ENCODE measurements at places on chromosomes 7 and 10. TPM values are rescaled to one million over a fixed set of nuclear protein-coding genes. Genes with fewer than 3 reads are reported as not detected.

FEZF1 gene
- total RNA-seq, result 0.28 TPM

- no peaks in the 10 kb centered on the region for H3K36me3 ChIP-seq
- H3K4me1 ChIP-seq, result peaks cover 5% of the 10 kb centered on the region
- H3K27ac ChIP-seq, result no peak overlapping the region
Observed at GRCh38 chr7:18425227-18425626, 70.3 kb upstream of the HDAC9 start.

DNA sequence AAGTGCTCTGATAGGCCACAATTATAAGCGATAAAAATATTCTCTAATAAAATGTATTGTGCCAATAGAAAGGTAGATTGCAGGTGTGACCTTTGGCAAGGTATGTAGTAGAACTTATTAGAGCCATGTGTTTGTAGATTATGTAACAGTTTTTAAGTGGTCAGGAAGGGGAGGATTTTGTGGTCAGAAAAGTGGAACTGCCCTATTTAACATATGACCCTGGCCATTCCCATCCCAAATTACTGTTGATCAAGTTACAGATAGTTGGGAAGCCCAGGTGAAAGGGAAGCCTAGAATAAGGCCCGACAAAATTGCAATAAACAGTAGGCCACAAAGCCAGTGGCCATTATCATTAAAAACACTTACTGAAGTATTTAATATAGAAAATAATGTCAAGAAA is 89.2 kb downstream of the SPAG6 start:
- peaks cover 12% of the 10 kb centered on the region for H3K27me3 ChIP-seq
- peaks cover 4% of the 10 kb centered on the region for H3K36me3 ChIP-seq
- no peak overlapping the region for H3K27ac ChIP-seq
- DNase-seq, result no peak
- no peak overlapping the region for H3K4me3 ChIP-seq

DCLRE1A gene
- total RNA-seq, result 7.5 TPM

DNA sequence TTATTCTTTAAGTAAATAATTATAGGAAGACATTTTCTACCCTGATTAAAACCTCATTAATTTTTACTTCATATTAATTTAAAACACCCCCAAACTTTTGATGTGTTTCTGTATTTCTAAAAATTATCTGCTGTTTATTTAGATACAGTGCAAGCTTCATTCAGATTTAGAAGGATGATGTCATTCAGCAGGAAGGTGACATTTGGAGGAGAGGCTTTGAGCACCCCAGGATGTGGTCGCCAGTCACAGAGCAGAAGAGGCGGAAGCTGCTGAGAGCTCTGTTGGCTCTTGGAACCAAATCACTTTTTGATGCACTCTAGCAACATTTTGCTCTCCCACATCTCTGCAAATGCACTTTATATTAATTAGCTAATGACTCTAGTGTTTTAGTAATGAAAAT is 233.9 kb upstream of the CACNA2D1 start:
- H3K27ac ChIP-seq, result no peak overlapping the region
- peaks cover 7% of the 10 kb centered on the region for H3K4me1 ChIP-seq
- H3K36me3 ChIP-seq, result no peaks in the 10 kb centered on the region
- H3K4me3 ChIP-seq, result no peak overlapping the region

GRCh38 chr7:88121335-88121734 is 98.5 kb downstream of the SRI start:
- H3K27me3 ChIP-seq, result no peaks in the 10 kb centered on the region
- H3K4me3 ChIP-seq, result no peak overlapping the region
- no peaks in the 10 kb centered on the region for H3K4me1 ChIP-seq
- DNase-seq, result no peak
- no peaks in the 10 kb centered on the region for H3K36me3 ChIP-seq
- H3K27ac ChIP-seq, result no peak overlapping the region

DNA sequence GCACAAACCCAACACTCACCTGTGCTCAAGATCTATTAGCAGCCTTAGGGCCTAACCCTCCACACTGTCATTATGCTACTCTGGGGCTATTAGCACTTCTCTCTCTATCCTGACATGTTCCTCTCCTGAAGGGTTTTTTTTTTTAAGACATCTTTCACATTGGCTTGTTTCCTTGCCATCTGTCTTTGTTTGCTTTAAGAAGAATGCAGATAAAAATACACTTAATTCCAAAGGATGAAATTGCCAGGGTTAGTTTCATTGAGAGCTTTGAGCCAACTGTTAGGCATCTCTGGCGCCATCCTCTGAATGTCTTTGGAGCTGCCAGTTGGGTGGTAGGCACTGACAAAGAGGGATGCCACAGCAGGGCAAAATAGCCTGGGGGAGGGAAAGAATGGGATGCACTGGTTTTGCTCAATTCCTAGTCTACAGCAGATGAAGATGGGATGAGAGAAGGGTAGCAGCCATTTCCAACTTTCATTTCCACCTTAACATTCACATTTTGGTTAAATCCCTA is 399.2 kb downstream of the SORCS1 start:
- no peak overlapping the region for H3K27ac ChIP-seq
- DNase-seq, result no peak
- H3K27me3 ChIP-seq, result no peaks in the 10 kb centered on the region
- H3K4me3 ChIP-seq, result no peak overlapping the region
- H3K4me1 ChIP-seq, result peaks cover 2% of the 10 kb centered on the region
- no peaks in the 10 kb centered on the region for H3K36me3 ChIP-seq

DNA sequence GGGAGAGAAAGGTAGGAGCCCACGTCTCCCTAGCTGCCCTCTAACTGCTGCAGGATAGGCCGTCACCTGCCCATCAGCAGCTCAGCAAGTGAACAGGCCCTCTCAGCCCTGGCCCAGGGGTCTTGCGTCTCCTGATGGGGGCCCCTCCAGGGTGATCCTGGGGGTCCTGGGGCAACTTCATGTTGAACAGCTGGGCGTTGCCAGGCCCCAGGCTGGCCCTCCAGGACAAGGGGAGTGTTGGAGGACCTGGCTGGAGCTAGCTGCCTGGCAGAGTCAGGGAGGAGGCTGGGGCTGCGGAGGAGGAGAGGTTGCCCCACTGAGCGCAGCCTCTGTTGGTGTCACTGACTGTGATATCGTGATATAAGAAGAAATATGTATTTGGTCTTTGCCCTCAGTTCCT is 34.7 kb downstream of the SPOCK2 start:
- H3K4me1 ChIP-seq, result no peaks in the 10 kb centered on the region
- H3K27ac ChIP-seq, result no peak overlapping the region
- H3K4me3 ChIP-seq, result no peak overlapping the region
- H3K27me3 ChIP-seq, result peaks cover 3% of the 10 kb centered on the region
- no peaks in the 10 kb centered on the region for H3K36me3 ChIP-seq

GPNMB gene
- total RNA-seq, result 0.49 TPM

DNA sequence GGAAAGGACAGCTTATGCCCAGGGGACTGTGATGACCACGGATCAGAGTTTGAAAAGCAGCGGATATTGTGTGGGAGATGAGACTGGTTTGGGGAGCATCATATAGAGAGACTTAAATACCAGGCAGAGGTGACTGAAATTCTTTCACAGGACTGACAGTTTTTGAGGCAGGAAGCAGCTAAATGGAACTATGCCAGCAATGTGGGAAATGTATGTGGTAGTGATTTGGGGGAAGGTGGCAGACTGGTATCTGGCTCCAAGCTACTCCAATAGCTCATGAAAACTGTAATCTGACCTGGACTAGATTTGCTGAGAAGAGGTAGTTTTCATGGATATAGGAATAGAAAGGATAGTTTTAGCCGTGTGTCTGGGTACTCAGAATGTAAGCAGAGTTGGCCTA is 592.6 kb downstream of the REEP3 start:
- peaks cover 1% of the 10 kb centered on the region for H3K27me3 ChIP-seq
- DNase-seq, result no peak
- peaks cover 13% of the 10 kb centered on the region for H3K4me1 ChIP-seq
- H3K4me3 ChIP-seq, result no peak overlapping the region
